Activated CD4-positive, alpha-beta memory T cell treated with anti-CD3 and anti-CD28 coated beads, Interleukin-2, amount 10 ng/mL, durations not matched to agents 7 days and 5 days (primary cell): ENCODE measurements at places on chromosomes 3 and 15. TPM values are rescaled to one million over a fixed set of nuclear protein-coding genes. Genes with fewer than 3 reads are reported as not detected.

TEX55 gene
- not detected for total RNA-seq

DNA sequence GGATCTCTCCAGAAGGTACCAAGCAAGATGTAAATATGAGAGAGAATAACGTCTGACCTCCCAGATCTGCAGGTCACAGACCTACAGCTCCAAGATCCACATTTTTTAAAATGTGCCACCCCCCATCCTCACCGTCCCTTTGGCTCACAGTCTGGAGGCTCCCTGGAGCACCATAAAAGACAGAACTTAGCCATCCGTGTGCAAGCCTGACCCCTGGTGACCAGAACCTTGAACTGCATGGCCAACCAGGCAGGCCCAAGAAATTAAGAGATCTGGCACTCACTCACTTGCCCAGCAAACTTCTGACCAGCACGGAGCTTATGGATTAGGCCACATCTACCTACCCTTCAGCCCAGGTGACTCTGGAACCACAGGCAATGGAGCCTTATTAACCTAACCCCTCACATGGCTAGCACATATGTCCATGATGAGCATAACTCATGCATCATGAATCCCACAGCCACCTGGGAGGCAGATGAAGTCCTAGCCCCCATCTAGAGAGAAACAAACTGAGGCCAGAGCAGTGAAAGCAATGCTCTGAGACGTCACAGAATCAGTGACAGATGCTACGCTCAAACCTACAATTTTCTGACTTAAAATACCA, 275.3 kb downstream of the UACA start:
- peak; percentile 75 for DNase-seq

DNA sequence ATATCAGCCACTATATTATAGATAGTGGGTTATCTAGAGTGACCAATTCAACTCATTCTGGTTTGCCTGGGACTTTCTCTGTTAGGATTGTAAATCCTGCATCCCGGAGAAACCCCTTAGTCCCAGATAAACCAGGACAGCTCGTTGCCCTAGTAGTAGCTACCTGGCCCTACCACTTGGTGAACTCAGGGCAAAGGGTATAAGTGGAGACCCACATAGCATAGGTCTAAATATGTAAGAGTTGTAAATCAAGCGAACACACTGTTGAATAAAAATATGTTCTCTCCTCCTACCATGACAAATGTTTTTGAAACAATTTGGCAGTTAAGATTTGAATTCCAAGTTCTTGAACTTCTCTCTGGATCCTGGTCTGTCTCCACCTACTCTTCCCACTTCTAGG, 15.7 kb upstream of the LMCD1 start:
- no peak for DNase-seq

- no peak for DNase-seq
These were observed 187.5 kb downstream of the KLHL25 start for GRCh38 chr15:85607141-85607806.

DNA sequence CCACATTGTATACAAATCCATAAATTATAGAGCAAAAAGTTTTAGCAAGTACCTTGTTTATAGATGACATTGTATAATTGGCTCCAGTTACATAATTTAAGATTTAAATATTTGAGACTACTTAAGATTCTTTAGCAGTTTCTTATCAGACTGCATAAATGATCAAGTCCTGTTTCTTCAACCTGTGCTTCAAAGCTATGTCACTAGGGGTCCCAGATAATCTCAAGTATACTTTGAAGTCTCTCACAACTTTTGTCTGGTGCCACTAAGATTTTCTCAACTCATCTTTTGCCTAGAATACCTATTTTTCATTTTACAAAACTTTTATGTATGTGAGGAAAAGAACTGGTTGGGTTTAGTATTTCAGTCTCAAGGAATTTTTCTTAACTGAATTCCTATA, 205.5 kb downstream of the STAG1 start:
- DNase-seq: no peak

GRCh38 chr15:74497584-74497983, 36.6 kb upstream of the UBL7 start:
- DNase-seq: no peak

AP3B2 gene
- not detected for total RNA-seq

DNA sequence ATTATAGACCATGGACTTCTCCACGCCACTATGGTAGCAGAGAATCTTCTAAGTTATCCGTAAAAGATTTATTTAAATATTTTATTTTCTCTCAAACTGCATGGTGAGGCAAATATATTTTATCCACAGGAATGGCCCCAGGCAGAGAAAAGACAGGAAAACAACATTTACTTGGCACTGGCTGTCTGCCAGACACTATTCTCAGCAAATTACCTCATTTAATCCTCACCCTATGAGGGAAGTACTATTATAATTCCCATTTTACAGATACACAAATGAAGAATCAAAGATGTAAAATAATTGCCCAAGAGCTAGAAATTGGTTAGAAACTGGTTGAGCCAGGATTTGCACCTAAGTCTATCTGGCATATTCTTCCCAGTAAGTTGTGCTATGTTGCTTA, 361.4 kb upstream of the IL12A start:
- DNase-seq: no peak

- no peak for DNase-seq
These were observed 21.2 kb downstream of the ARL13B start for GRCh38 chr3:94001191-94001590.

GRCh38 chr15:101084801-101085200, 165.6 kb downstream of the LRRK1 start:
- no peak for DNase-seq

GRCh38 chr3:159277814-159278213, 476.0 kb downstream of the MFSD1 start:
- no peak for DNase-seq

DNA sequence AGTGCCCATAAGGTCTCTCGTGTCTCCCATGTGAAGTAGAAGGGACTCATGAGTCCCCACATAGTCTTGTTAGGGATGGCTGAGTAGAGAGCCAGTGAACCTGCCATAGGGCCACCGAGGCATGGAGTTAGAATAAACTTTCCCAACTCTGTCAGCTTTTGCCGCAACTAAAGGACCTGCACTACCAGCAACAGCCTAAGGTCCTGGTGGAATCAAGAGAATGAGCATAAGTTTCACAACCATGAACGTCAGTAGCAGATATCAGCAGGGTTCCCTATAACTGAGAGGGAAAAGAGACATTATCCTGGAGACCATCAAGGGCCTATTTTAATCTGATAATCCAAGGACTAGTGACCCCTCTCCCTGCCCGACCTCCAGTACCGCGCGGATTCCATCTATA, 60.3 kb upstream of the FNDC3B start:
- no peak for DNase-seq

DNA sequence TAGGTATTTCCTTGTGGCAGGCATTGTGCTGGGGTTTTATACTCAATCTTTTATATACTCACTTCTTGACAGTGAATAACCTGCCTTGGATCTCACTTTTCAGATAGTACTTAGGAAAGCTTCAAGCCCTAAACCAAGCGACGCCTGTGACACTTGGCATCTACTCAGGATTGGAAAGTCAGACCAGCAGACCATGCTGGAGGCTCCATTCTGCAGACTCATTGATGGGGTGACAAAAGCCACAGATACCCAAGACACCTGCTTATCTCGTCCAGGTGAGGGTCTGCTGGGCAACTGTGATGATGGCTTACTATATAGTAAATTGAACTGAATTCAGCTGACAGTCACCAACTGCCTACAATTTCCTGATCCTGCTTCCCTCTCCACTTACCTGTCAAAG, 79.4 kb upstream of the MRPS22 start:
- no peak for DNase-seq

ERC2 gene
- total RNA-seq: not detected

LRRC2 gene
- total RNA-seq: 0.35 TPM

DNA sequence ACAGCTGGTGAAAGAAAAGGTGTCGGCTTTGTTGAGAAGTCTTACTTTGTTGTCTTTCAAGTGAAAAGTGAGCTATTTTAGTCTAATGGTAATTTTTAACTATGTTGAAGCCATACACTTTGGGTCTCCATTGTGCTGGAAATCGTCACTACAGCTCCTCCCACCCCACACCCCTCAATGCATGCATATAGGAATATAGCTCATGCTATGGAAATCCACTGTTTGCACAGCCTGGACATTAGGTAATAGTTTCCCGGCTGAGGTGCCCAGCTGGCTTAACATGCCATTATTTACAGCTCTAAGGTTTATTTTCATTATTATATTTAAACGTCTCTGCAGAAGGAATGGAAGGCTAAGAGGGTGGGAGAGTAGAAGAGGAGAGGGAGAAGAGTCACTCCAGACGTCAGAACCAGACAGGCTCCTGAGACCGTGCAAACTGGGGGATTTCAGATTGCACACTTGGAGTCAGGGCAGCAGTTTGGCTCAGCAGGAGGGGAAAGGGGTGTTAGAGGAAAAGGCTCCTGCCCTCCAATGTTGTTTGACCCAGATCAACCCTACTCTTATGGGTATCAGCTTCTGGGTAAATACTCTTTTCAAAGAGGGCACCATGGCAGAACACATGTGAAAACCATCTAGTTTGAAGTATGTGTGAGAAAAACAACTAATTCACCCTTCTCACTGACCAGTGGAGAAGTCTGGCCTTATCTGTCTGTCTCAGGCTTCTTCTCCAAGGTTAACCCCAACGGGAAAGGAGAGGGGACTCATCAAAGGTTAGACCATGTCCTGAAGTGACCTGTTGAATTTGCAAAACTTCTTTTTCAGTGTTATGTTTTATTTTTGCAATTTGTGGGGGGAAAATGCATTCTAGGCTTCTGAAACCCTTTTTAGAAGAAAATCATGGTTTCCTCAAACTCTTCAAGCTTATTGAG, 218.7 kb upstream of the CTDSPL start:
- no peak for DNase-seq

- DNase-seq: no peak
These were observed 101.2 kb upstream of the MEX3B start for GRCh38 chr15:82146990-82147461.

DNA sequence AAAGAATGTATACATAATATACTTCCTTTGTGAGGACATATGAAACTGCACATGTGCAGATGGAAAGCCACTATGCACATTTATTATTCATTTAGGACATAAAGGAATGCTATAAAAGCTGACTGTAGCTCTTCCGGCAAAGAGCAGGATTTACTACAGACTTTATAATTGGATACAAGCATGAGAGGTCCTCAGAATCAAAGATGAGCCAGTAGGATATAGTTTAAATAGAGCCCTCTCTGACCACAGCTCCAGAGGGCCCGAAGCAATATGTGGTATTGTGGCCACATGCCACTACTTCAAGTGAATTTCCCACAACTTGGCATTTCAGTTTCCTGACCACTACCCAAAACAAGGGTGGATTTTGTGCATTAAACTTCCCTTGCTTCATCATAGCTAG, 140.9 kb downstream of the ATP8B4 start:
- no peak for DNase-seq

DNA sequence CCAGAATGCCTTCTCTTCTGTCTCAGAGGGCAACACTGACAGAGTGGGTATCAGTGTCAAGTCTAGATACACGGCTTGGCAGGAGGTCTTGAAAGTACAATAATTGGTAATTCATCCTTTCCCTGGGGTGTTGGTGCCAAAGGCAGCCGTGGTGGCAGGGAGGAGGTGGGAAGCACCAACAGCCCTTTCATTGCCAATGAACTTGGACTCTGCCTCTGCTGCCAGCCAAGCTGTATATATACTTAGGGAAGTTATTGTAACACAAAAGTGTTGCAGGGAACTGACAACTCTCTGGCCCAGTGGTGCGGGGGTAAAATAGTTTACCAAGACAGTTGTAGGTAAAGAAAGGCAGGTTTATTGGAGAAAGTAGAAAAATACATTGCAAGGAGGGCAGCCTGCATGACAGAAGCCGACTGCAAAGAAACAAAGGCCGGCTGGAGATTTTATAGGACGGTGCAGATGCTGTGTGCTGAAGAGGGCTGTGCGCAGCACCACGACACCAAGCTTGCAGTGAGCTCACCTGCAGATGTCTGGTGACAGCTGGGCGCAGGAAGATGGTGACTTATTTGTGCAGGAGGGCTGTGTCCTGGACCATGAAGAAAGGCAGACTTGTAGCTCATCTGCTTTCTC, 4.0 kb upstream of the FAM3D start:
- no peak for DNase-seq

ZPLD1 gene
- total RNA-seq: not detected

GRCh38 chr3:47512416-47513124, 942 bp downstream of the ELP6 start:
- DNase-seq: peak; percentile 42

IQCF5 gene
- total RNA-seq: not detected

DNA sequence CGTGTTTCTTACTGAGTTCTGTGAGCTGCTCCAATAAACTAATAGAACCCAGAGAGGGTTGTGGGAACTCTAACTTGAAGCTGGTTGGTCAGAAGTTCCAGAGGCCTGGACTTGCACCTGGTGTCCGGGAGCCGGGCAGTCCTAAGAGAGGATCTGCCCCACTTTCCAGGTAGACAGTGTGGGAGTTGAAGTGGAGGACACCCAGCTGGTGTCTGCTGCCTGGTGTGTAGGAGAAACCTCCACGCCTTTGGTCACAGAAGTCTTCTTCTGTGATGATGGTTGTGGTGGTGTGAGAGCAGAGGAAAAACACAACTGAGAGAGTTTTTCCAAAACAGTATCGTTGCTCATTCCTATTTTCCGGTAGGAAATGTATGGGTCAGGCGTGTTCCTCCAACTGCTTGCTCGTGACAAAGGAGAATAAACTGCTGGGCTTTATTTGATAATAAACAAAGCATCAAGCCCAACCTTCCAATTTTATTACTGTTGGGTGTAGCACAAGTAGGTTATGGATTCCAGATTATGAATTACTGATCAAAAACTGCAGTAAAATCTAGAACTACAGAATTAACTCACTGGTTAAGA, 137.0 kb downstream of the KLF13 start:
- no peak for DNase-seq

- DNase-seq: no peak
These were observed 570 bp downstream of the SACM1L start for GRCh38 chr3:45689787-45690145.

GRCh38 chr3:113664523-113665094, 31.8 kb downstream of the USF3 start:
- DNase-seq: no peak

DNA sequence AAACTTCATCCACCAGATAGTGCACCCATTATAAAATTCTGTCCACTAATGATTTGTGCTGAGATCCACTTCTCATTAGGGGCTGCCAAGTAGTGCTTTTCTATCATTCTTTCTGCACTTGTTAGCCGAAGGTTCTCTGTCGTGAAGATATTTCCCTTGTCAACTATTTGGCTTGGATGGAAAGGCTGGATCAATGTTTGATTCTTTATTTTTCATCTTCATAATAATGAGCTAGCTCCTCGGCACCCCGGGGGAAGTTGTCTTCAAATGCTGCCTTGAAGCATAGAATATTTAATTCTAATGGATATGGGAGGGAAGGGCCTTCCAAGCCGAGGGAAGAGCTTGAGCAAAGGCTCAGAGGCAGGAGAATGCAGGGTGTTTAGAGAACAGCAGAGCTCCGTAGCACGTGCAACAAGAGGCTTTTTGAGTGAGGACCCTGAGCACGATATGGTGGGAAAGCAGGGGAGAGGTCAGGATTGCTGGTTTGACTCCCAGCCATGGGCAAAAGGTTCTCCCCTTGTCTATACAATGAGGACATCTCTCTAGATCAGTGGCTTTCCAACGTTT, 16.3 kb upstream of the MUC20 start:
- no peak for DNase-seq

IMP3 gene
- total RNA-seq: 75.5 TPM

IL17RD gene
- 0.05 TPM for total RNA-seq

WNT7A gene
- not detected for total RNA-seq
